ENCODE measurements at places on chromosomes 1 and 21.

- no peak for DNase-seq
These were observed 44.2 kb downstream of the ARHGEF11 start for GRCh38 chr1:157001304-157001703.

DNA sequence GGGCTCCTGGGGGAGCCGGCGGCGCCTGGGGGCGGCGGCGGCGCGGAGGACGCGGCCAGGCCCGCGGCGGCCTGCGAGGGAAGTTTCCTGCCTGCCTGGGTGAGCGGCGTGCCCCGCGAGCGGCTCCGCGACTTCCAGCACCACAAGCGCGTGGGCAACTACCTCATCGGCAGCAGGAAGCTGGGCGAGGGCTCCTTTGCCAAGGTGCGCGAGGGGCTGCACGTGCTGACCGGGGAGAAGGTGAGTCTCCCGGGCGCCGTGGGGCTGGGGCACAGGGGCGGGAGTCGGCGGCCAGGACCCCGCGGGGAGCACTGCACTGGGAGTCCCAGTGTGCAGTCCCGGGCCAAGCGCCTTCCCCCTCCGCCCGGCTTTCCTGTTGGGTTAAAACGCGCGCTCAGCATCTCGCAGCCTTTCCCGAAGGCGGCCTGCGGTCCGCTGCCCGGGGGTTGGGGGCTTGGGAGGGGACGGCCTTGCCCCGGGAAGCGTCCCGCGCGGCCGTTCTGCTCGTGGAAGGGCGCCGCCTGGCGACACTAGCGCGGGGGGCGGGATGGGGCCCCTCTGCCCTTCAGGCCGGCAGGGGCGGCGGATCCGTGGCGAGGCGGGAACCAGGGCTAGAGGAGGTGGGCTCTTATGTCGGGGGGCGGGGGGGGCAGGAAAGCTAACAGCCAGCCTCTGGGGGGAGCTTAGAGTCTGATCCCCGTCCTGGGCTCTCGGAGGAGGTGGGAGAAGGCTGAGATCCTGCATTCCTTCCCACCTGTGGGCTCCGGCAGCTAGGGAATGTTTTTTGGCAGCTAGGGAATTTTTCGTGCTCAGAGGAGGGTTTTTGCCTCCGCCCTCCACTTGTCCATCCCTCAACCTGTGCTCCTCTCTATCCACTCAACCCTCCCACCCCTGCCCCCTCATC, 1.1 kb downstream of the HUNK start:
- DNase-seq = peak; percentile 39

DNA sequence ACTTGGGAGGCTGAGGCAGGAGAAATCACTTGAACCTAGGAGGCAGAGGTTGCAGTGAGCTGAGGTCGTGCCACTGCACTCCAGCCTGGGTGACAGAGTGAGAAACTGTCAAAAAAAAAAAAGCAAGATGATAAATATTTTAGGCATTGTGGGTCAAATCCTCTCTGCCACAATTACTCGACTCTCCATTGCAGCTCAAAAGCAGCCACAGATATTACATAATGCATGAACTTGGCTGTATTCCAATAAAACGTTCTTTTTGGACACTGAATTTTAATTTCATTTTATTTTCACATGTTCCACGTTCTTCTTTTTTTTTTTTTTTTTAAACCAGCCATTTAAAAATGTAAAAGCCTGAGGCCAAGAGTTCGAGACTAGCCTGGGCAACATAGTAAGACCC, 69.4 kb downstream of the TCP10L start:
- no peak for DNase-seq

DNA sequence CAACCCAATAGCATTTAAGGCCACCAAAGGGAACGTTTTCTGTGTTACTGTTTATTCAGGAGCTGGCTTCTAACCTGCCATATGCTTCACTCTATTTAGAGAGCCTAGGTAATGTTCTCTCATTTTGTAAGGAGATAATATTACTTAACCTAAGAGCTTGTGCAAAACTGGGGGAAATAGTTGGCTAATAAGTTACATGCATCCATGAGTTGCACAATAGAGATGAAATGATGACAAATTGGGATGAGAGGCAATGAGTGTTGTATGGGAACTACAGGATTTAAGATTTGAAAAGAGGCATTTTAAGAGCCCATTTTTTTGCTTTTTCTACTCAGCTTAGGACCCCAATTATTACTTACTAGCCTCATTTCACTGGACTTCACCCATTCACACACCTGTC, 151.0 kb downstream of the ST6GALNAC3 start:
- DNase-seq = no peak

- DNase-seq = no peak
These were observed 64.6 kb upstream of the DIP2A start for GRCh38 chr21:46393941-46394594.

DNA sequence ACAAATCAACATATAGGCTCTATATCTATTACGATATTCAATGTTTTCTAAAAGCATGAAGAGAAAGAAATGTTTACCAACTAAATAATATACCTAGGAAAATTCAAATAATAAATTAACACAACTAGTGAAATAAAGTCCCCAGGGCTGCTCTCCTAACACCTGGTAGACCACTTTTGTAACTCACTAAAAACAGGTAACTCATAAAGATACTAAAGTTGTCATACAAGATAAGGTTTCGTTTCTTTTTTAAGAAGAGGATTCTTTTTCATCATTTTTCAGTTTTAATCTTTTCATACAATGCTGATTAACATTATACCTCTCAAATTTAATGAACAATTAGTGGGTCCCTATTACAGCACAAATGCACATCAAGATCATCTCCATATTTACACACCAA, 99.0 kb downstream of the ZZZ3 start:
- DNase-seq = no peak

DNA sequence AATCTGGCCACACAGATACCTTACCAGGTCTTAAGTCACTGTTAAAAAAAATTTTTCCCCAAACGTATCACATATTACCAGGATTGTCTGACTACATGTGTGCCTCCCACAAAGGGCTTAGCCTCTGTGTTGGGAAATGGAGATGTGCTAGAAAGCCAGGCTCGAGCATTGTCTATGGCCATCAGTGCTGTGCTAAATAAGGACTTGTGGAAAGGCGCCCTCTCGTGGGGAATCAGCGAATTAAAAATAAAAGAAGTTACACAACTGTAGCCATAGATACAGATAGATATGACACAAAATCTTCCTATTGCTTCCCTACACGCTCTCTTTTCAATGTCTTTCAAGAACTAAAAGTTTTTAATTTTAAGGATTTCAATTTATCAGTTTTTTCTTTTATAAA, 47.5 kb upstream of the CRNN start:
- peak; percentile 25 for DNase-seq

DNA sequence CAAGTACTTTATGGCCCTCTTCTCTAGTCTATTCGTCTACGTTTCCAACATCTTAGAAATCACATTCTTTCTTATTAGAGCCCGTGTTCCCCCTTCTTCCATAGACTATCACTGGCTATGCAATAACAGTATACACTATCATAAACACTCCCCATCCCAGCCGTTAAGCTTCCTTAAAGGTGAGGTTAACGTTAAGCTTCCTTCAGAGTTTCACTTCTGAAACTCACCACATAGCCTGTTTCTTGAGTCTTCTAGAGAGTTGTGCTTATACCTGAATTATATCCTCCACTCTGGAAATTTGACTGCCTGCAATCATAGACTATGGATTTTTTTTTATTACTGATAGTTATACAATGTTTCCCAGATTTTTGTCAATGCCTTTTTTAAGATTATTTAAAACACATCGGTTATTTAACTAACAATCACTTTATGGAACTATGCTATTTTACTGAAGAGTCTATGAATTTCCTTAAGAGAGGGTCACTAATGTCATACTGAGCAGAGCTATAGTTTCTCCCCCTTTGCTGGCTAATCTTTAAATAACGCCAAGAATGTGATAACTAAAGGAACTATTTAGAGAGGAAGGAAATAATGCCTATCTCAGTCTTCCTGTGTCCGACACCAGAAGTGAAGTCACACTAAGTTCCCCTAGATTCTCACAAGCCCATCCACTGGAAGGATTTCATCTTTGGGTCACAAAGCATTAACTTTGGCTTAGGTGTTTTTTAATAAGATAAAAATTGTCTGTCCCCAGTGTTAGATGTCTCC, 16.8 kb downstream of the FCER1A start:
- no peak for DNase-seq

DNA sequence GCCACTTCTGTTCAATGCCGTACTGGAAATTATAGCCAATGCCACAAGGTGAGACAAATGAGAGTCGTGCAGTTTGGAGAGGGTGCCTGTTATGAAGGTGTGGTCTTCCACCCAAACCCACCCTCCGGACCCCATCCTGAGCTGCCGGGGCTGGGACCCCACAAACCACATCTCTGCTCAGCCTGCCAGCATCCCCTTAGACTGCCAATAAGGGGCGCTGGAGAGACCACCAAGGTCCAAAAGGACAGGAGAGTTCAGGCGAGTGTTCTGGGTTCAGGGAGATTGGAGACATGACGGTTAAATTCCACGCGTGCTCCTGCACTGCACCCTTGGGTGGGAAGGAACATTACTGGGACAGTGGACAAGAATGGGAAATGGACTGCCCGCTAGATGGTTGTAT, 48.7 kb upstream of the COL18A1 start:
- no peak for DNase-seq

DNA sequence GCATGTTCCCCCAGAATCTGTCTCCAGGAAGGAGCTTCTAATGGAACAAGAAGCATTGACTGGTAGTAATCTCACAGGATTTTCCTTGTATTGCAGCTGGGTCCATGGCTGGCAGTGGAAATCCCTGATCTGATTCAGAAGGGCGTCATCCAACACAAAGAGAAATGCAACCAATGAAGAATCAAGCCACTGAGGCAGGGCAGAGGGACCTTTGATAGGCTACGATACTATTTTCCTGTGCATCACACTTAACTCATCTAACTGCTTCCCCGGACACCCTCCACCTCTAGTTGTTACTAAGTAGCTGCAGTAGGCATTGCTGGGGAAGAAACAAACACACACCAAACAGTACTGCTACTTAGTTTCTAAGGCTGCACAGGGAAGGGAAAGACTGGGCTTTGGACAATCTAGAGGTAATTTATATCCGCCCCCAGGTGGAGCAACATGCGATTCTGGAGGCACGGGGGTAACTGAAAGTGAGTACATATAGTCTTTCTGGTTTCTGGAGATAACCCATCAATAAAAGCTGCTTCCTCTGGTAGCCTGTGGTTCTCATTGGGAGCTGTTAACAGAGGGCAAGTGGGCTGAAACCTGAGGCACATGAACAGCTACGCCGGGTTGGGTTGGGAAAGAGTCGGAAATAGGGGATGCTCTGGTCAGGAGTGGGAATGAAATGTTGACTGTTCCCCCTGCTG, 837 bp upstream of the USP21 start:
- DNase-seq = no peak

GRCh38 chr1:209815931-209816341, 10.0 kb upstream of the IRF6 start:
- no peak for DNase-seq

Measured in stimulated activated CD4-positive, alpha-beta T cell treated with anti-CD3 and anti-CD28 coated beads, TNF-alpha, amount 100 ng/mL, for 1 hour (primary cell).